Stimulated activated CD4-positive, alpha-beta T cell treated with anti-CD3 and anti-CD28 coated beads, TNF-alpha, amount 100 ng/mL, for 48 hours (primary cell): ENCODE measurements at places on chromosomes 3 and 15.
A peak's percentile ranks its signal among the peaks of the same experiment; 100 is the strongest.

DNA sequence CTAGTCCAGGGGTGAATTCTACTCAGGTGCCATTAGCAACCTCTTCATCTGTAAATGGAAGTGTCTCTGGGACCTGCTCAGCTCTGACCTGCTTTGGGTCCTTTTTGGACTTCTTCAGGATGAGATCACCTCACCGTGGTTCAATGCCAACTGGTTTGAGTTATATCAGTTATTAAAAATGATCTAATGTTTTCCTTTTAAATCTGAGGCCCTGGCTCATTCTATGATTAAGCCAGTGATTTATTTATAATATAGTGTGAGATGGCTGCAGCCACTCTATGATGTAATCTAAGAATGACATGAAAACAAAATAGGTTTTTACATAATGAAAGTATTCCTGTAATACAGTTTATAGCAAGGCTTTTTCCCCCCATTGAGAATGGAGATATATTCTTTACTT, 79.4 kb downstream of the LPP start:
- no peak for DNase-seq

GRCh38 chr15:70852501-70853317, 1.2 kb downstream of the LARP6 start:
- no peak for DNase-seq

DNA sequence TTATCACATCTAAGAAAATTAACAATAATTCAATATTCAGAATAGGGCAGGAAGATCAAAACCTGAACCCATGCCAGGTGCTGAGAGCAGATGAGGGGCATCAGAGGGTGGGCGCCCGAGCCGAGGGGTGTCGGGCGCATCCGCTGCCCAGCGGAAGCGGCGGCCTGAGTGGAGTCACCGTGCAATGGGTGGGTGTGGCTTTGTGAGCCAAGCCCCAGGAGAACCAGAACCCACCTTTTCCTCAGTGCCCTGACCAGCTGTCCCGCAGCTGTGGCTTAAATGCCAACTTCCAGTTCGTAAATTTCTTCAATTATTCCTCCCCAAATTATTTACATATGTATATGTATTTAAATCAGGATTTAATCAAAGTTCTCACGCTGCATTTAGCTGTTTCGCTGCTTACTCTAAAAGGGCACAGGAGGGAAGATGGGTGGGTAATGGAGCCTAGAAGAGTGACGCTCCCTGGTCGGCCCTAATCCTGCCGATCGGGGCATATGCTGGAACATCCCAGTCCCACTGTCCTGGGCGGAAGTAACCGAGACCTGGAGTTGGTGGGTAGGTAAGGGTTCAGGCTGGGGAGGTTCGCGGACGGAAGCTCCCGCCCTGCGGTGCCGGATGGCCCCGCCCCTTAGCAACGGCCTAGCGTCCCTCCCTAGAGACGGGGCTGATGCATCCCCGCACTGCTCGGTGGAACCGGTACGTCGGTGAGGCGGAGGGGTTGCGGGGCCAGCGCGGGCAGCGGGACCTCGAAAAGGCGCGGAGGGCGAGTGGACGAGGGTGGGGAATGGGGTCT, 1.3 kb downstream of the DNAH1 start:
- peak; percentile 37 for DNase-seq

DNA sequence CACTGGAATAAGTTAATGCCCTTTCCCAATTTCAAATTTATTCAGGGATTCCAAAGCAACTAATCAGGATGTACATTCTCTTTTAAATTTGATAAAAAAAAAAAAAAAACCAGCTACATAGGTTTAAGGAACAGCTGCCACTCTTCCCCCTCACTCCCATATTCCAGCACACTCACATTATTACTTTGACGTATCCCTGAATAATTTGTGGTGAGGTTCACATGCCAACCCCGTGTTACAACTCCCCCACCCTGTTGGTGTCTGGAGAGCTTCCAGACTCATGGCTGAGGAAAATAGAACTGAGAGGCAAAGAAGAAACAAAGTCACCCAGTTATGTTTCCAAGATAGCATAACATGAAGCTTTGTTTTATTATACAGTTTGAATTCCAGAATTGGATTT, 300.5 kb upstream of the MME start:
- no peak for DNase-seq

- no peak for DNase-seq
Measured at GRCh38 chr3:44241706-44242105, at the start of gene TOPAZ1. Gene TOPAZ1, plus strand, starts transcription at chr3:44241886. Its CDS starts 168 bp downstream, at chr3:44242054.

DNA sequence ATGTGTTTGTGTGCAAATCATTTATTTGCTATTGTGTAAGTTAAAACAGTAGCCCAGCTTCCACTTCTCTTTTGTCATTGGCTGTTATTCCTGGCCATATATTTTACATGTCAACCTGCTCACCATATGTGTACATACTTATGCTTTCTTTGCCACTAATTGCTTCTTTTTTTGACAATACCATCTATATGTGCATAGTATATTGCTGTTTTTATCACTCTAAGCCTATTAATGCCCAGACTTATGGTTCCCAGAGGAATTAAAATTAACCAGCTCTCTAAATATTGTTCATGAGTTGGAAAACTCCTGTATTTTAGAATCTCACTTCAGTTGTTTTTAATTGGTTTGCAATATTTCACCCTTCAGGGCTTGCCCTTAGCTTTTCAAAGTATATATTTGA, 428.9 kb downstream of the MECOM start:
- no peak for DNase-seq

DNA sequence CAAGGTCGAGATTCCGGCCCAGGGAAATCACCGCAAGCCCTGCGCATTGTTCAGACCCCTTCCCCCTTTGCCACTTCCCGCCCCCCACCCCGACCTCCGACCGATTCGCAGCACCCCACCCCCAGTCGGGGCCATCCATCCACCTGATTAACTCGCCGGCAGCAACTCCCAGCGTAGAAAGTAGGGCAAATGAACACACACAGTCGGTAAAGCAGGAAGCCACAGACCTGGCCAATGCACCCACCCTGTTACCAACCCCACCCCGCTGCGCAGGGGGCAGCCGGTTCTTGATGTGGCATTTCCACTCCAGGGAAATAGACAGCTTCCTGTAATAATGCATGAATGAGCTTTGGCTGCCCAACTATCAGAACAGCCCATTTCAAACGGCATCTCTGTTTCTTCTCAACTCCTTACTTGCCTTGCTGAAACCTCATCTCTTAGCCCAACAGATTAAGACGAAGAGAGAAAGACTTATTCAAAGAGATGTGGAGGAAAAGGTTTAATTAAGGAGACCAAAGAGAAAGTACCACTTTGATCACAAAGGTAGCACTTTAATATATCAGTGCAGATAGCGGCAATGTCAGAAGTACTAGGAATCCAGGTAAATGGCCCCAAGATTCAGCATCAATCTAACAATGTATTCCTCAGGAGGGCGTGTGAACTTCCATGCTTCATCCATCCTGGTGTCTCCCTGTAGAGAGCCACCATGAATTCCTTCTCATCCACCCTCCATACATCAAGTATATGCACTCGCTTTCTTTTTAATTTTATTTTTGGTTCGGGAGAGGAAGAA, 1.9 kb downstream of the TNIK start:
- DNase-seq = no peak

- no peak for DNase-seq
Measured at GRCh38 chr3:155302481-155302880, 9.0 kb upstream of the STRIT1 start.

- DNase-seq = no peak
Measured at GRCh38 chr3:33826688-33827087, 28.3 kb downstream of the PDCD6IP start.
